ENCODE measurements at places on chromosomes 16 and 17.

GRCh38 chr16:51416926-51417325, 265.9 kb upstream of the SALL1 start:
- no peak for DNase-seq

- DNase-seq = no peak
These were observed 110.4 kb upstream of the PMFBP1 start for GRCh38 chr16:72282362-72282761.

DNA sequence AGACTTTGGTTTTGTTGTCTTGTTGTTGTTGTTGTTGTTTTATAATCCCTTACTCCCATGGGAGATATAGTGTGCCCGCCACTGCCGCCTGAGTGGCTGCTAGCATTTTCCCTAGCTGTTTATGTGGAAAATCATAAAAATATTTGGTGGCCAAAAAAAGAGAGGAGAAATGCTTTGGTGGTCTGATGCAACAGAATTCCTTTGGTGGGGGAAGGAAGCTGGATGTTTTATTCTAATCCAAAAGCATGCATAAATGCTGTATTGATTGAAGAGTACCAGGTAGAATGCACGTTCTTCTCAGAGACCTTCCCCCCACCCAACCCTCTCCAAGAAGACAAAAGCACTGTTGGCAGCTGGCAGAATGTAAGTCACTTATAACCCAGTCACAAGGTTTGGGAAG, 93.2 kb downstream of the C17orf67 start:
- no peak for DNase-seq

DNA sequence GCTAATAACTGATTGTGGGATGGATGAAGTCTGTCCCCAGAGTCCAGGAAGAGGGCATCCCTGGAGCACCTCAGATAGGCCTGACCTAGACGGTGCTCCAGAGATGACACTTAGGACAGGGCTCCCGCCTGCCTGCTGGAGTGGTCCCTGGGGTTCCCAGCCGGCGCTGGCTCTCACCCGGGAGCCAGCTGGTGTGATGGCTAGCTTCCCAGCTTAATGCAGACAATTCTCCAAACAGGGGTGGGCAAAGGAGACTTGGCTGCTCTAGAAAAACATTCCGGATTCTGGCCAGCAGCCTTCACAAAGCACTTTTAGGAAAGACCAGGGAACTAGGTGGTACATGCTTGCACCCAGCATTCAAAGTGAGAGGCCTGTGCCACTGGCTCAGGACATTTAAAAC, 18.6 kb downstream of the ACE start:
- DNase-seq = no peak

- no peak for DNase-seq
These were observed 18.5 kb upstream of the APRT start for GRCh38 chr16:88830258-88830657.

Measured in liver (tissue), 10 donors.